ENCODE measurements at places on chromosomes 1 and 21. TPM values are rescaled to one million over a fixed set of nuclear protein-coding genes. Genes with fewer than 3 reads are reported as not detected.

Gene SPRR1B
- total RNA-seq: not detected

Gene KRTAP13-2
- total RNA-seq: not detected

Gene S100A9
- total RNA-seq: 892 TPM

Gene STUM
- total RNA-seq: 1.8 TPM

Gene FCRL6
- total RNA-seq: not detected

Gene OXCT2
- 0.87 TPM for total RNA-seq

Gene IKBKE
- total RNA-seq: 9.9 TPM

Gene ADGRB2
- 3.9 TPM for total RNA-seq

Gene EYA3
- 15.3 TPM for total RNA-seq

Gene ZBTB8A
- 6.8 TPM for total RNA-seq

Gene FABP3
- 9.1 TPM for total RNA-seq

Gene TRIM46
- 0.22 TPM for total RNA-seq

Gene CTTNBP2NL
- 44.4 TPM for total RNA-seq

Gene CFAP74
- total RNA-seq: not detected

Gene FMN2
- 0.48 TPM for total RNA-seq

Gene SH2D5
- total RNA-seq: 0.22 TPM

Gene CD5L
- not detected for total RNA-seq

Gene SPATA17
- not detected for total RNA-seq

Gene GNB1
- 318 TPM for total RNA-seq

Gene DYNLT5
- 1.7 TPM for total RNA-seq

Gene FAM3B
- 0.90 TPM for total RNA-seq

Gene AGO3
- 45.7 TPM for total RNA-seq

Gene SPRR2E
- total RNA-seq: not detected

Gene S100A14
- total RNA-seq: 0.35 TPM

Gene FAM229A
- 6.2 TPM for total RNA-seq

Gene MYOC
- 6.3 TPM for total RNA-seq
